Chondrocyte (in vitro differentiated cells): ENCODE measurements at places on chromosomes 1 and 21.

DNA sequence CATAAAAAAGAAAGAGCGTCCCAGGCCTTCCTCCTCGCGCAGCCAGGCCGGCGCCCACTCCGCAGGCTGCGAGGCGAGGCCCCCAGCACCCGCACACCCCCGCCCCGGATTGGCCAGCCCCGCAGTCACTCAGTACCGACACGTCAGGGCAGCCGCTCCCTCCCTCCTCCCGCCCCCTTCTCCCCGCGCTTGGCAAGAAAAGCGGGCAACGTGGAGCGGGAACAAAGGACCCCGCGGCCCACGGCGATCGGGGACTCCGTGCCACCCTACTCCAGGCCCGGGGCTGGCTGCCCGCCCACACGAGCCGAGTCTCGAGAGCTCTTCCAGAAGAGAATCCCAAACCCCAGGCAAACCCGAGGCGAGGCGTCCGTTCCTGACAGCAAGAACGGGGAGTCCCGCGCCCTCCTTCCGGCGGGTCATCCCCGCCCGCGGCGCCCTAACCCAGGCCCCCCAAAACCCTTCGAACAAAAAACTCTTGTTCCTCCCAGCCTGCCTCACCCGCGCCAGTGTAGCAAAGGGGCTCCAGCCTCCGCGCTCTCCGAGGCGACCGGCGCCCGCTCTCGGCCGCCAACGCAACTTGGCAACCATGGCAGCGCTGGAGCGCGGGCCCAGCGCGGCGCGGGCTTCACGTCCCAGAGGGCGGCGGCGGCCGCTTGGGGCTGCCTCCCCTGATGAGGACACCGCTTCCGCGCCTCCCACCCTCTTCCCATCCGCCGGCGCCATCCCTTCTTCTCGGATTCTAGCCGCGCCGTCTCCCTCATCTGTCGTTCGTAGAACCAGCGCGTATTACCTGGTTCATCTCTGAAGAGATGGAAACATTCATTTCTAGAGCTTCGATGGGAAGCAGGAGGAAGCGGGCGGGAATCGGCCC, 645 bp downstream of the IVNS1ABP start:
- peak overlapping the region; percentile 94 for H3K27ac ChIP-seq
- DNase-seq = peak; percentile 95
- peaks cover 1% of the 10 kb centered on the region for H3K36me3 ChIP-seq
- H3K4me1 ChIP-seq = peaks cover 56% of the 10 kb centered on the region

DNA sequence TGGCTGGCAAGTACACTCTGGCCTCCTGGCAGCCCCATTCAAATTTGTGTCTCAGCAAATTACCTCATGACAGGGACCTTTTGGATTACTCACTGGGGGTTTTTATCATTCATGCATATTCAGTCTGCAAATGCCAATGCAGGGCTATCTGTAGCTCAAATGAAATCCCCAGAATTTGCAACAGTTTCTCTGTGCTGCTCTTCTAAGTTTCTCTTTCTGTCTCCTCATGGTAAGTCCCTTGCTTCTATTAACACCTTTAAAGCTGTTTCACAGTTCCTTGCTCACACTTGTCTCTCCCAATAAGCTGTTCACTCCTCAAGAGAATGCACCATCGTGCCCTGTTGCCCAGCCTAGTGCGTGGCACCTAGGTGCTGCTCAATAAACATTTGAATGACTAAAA, 3.3 kb upstream of the FAM78B start:
- no peak for DNase-seq
- H3K4me3 ChIP-seq = no peak overlapping the region
- H3K4me1 ChIP-seq = peaks cover 13% of the 10 kb centered on the region
- no peaks in the 10 kb centered on the region for H3K36me3 ChIP-seq

DNA sequence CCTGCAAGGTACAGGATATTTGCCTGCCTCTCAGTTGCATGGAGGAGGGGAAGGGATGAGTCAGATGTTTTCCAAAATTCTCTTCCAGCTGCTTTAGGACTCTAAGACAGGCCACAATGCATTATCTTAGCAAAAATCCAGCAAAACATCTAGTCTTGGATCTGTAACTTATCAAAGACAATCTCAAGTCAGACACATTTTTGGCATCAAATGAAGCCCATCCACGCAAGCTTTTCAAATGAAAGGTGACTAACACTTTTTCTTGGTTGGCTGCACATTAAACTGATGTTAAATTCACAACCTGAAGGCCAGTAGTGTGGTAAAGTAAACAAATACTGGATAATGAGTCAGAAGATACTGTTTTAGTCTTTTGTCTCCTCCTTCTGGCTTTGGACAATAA, 21.3 kb downstream of the FAM78B start:
- H3K36me3 ChIP-seq = no peaks in the 10 kb centered on the region
- no peak overlapping the region for H3K27ac ChIP-seq
- no peak for DNase-seq
- no peak overlapping the region for H3K4me3 ChIP-seq
- H3K4me1 ChIP-seq = no peaks in the 10 kb centered on the region

DNA sequence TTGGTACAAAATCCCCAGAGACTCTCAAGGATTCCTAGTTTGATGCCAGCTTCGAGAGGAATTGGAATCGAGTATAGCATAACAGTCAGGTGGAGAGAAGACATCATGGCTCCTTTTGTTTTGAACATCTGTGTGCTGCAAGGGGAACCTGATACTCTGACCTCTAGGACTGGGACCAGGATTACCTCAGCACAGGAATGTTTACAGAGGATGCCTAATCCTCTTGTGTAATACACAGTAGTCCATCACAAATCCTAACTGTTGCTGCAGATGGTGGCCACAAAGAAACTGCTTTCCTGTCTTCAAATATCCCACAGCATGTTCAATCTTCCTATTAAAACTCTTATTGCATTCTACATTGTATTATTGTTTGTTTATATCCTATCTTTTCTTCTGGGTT, 111.8 kb upstream of the PRMT6 start:
- H3K36me3 ChIP-seq = no peaks in the 10 kb centered on the region
- H3K4me1 ChIP-seq = no peaks in the 10 kb centered on the region
- H3K27me3 ChIP-seq = no peaks in the 10 kb centered on the region
- H3K4me3 ChIP-seq = no peak overlapping the region
- DNase-seq = no peak

GRCh38 chr1:189866606-189867005, 611.1 kb downstream of the BRINP3 start:
- no peaks in the 10 kb centered on the region for H3K36me3 ChIP-seq
- no peak for DNase-seq
- no peaks in the 10 kb centered on the region for H3K4me1 ChIP-seq
- no peak overlapping the region for H3K4me3 ChIP-seq
- H3K27me3 ChIP-seq = no peaks in the 10 kb centered on the region
- no peak overlapping the region for H3K27ac ChIP-seq

- peaks cover 6% of the 10 kb centered on the region for H3K36me3 ChIP-seq
- peaks cover 4% of the 10 kb centered on the region for H3K27me3 ChIP-seq
- peak overlapping the region; percentile 92 for H3K4me3 ChIP-seq
- DNase-seq = no peak
- H3K4me1 ChIP-seq = peaks cover 23% of the 10 kb centered on the region
Measured at GRCh38 chr1:186681121-186681520, 898 bp upstream of the PTGS2 start.

DNA sequence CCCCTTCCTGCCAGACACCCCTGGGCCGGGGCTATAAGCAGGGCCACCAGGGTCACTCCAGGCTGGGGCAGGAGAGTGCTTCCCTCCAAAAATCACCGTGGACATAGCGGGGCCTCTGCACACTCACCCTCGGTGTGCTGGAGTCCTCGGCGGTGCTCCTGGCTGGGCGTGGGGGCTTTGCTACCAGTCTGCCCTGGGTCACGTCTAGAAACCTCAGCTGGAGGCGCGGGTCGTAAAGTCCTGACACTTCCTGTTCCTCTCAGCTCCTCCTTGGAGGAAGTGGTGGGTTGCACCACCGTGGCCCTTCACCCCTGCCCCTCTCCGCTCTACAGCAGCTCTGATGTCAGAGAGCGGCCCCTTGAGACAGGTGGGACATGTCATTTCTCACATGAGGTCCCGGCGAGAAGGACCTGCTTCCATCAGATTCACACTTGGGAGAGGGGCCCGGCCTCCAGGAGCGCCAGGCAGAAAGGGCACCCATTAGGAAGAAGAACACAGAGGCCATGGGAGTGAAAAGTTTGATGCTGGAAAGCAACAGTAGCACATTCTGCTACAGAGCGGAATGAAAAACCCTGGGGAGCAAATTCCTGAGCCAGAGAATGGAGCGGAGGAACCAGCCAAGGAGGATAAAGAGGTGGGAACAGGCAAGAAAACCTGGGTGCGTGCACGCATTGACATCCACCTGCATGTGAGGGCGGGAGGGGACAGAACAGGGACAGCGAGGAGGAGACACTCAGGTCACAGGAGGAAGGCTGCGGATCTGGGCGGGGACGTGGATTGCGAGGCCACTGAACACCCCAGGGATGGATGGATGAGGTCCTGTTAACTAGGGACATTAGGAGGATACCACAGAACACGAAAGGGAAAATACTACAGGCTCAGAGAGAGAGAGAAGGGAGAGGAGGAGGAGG, at the start of gene ITGB2:
ITGB2 (minus strand) TSS at position 206 of the 911 bp plus-strand sequence. CDS start 10,117 bp downstream, outside the sequence.
- no peak for DNase-seq
- H3K27me3 ChIP-seq = peaks cover 68% of the 10 kb centered on the region
- H3K4me1 ChIP-seq = peaks cover 6% of the 10 kb centered on the region
- H3K36me3 ChIP-seq = peaks cover 4% of the 10 kb centered on the region

GRCh38 chr1:162633081-162633762, 958 bp downstream of the DDR2 start:
- H3K27ac ChIP-seq = peak overlapping the region; percentile 98
- H3K27me3 ChIP-seq = no peaks in the 10 kb centered on the region
- peaks cover 67% of the 10 kb centered on the region for H3K4me1 ChIP-seq
- H3K4me3 ChIP-seq = peak overlapping the region; percentile 86
- no peaks in the 10 kb centered on the region for H3K36me3 ChIP-seq

DNA sequence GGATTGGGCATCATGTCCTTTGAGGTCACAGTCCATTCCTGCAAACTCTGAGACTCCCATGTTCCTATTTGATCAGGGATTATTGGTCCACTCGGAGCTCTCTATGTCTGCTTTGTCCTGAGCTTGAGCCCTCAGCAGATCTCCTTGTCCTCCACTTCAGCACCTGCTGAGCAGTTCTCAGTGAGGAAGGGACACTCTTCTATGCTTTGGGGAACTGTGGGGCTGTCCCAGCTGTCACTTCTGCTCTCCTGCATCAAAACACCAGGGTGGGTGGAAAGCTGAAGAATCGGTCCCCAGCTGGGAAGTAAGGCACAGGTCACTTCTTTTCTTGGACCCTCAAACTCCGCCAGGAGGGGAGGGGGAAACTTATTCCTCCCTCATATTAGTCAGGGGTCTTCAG, 99.5 kb downstream of the PCP4 start:
- no peak overlapping the region for H3K4me3 ChIP-seq
- no peak overlapping the region for H3K27ac ChIP-seq
- DNase-seq = no peak
- H3K27me3 ChIP-seq = no peaks in the 10 kb centered on the region
- no peaks in the 10 kb centered on the region for H3K4me1 ChIP-seq
